NCI-H1930 (cell line): ENCODE measurements at places on chromosomes 3 and 15.

DNA sequence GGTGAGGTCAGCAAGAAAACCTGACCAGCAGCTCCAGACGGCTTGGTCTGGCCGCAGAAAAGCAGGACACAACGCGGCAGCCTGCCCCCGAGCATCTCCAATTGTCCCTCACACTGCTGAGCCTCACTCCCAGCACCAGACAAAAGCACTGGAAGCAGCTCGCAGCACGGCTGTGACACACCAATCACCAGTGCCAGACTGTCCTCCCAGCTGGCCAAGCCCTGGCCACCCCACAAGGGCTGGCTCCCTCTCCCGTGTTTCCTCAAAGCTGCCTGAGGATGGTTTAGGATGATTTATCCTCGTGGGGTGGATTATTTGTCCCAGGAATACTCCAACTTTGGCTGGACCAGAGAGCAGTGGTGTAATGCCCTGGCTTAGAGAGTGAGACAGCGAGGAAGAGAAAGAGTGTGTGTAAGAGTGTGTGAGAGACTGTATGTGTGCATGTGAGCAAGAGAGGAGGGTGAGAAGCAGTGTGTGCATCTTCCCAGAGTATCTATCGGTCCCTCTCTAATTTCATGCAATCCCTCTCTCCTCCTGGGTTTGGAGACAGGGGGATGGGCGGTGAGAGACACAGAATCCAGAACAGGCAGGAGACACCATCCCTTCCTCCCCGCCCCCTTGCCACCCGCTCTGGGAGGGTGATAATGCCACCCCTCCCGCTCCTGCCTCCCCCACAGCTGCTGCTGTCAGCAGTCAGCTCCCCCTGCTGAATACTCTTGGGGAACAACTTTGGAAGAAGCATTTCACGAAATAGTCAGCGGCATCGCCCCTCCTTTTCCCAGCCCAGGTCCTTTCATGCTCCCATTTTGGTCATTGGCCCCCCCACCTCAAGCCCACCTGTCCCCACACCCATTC is 34.2 kb downstream of the SEMA5B start:
- DNase-seq = no peak

DNA sequence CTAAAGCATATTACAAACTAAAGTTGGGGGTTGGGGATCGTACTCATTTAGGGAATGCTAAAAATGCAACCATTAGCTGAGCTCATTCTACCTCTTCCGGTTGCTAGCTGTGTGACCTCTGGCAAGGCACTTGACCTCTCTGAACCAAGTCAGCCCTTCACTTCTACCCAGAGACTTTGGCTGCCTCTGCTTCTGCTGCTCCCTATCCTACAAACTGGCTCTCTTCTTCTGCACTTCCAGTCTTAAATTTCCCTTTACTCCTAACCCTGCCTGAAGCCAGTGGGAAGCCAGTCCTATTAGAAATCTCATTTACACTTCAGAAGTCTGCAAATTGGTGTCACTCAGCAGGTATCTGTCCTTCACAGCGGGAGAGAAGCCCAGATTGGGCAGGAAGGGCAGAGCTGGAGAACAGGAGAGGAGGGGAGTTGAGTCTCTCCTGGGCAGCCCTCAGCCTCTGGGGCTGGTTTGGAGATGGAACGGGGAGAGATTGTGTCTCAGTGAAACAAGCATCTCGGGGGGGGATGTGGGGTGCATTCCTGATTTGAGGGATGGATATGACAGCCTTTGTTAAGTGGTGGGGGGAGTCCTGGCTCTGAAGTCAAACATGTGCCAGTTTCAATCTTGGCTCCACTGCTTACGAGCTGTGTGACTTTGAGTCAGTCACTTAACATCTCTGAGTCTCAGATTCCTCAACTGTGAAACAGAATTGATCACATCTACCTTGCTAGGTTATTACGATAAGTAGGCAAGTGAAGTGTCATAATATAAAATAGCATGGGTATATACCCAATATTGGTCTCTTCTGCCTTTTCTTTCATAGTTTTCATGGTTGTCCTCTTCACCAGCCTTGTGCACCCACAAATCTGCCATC is 7.8 kb upstream of the AEN start:
- DNase-seq = no peak

GRCh38 chr15:65870889-65871533 is 1.7 kb downstream of the RAB11A start:
- no peak for DNase-seq

- no peak for DNase-seq
These were observed 213.1 kb downstream of the NTRK3 start for GRCh38 chr15:88043396-88043795.

DNA sequence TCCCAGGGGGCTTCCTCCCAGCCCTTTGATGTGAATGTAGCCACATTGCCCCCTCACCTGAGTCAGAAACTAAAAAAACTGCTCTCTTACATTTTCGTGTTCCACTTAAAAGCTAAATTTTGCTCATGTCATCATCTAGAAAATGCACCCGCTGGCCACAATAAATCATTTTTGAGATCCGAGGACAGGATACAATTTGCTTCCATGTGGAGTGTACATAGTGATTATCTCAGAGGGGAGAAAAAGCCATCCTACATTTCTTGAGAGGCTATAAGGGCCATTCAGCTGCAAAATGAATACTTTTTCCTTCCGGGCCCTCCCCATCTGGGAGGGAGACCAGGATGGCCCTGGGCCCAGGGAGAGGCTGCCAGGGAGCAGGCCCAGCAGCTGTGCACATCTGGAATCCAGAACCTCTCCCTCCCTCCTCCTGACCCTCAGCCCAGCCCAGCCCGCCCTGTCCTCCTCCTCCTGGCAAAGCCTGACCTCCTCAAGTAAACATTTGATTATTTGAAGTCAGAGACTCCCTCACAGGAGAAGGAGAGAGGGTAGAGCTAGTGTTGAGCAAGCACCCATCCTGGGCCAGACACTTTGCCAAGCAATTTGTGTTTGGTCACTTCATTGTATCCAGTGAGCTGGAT is 59.1 kb downstream of the CORO2B start:
- no peak for DNase-seq

GRCh38 chr3:14770591-14770990 is 48.2 kb upstream of the FGD5 start:
- no peak for DNase-seq

- no peak for DNase-seq
These were observed 277.4 kb downstream of the ROBO1 start for GRCh38 chr3:79490165-79491028.

DNA sequence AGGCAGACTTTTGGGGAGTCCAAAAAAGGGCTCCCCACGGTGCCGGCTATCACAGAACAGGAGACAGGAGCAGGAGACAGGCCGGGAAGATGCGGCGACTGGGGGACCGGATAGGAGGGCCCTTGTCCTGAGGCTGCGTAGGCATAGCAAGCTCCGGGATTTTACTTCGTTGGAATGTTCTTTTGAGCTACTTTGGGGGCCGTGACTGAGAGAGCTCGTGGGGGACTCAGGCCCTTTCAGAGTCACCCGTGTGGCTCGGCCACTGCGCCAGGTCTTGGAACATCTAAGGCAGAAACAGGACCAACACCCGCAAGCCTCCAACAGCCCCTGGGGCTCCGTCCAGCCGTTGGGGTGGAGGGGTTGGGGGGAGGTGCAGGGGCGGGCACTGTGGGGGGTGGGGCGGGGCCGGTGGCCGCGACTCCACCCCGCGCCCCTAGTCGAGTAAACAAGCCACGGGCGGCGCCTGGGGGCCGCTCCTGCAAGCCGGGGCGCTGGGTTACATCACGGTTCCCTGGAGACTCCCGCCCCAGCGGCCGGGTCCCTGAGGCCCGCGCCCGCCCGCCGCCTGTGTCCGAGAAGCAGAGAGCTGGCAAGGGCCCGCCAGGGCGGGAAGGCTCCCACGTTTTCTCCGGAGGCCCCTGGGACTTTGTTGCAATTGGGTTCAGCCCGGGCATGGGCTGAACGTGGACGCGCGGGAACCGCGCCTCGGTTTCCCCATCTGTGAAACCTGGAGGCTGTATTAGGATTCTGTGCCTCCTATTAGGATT is 23.3 kb upstream of the C15orf39 start:
- DNase-seq = no peak

DNA sequence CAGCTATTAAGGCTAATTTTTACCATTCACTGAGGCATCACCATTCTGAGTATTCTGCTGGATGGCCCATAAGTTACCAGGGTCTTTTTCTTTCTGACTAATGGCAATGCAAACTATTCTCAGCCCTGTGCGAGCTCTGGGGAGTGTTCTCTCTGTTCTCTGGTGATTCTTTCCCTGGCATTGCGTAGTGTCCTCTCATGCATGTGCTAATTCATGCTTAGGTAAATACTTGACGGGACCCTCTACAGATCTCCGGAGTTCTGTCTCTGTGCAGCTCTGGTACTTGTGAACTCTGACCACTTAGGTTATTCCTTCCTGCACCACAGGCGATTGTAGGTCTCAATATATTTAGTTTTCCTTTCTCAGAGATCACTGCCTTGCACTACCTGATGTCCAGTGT is 34.8 kb downstream of the UBE2E1 start:
- no peak for DNase-seq
